Activated T-cell treated with anti-CD3 and anti-CD28 coated beads, Interleukin-2, amount 50 U/mL, for 1 hour (primary cell): ENCODE measurements at places on chromosomes 1 and 21.

DNA sequence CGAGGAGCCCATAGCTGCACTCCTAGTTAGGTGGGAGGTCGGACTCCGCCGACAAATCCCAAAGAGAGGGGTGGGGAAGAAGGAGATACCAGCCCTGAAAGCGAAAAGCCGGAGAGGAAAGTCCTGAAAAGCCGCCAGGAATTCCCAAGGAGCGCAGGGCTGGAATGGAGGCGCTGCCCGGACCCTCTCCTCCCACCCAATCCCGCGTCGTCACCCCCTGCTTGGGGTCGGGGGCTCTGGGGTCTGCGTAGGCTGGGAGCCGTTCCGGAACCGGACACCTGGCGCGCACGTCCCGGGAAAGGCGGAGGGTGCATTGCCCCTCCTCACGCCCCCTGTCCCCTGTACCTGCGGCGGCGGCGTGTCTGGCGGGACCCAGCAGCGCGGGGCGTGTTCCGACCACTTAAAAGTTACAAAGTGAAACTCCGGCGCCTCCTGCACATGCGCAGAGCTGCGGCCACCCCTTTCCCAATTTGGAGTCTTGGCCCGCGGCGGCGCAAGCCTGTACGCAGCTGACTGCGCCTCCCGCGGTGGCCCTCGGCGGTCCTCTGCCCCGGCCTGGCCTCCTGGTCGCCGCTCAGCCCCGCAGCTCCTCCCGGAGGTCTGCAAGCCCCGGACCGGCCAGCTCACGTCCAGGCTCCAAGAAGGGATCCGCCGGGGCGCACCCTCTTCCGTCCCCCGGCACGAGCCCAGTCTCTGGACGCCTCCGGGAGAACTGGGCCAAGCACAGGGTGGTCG lies at the start of gene TMEM63A:
Gene TMEM63A, minus strand, starts transcription at position 422 of the 735 bp plus-strand sequence. CDS start 4,800 bp downstream, outside the sequence.
- DNase-seq, result peak; percentile 92

GRCh38 chr1:48738356-48738755 lies 38.3 kb downstream of the BEND5 start:
- DNase-seq, result no peak

GRCh38 chr1:35556484-35557117 lies 602 bp downstream of the KIAA0319L start:
- DNase-seq, result peak; percentile 48

- DNase-seq, result peak; percentile 29
These were observed 47.1 kb downstream of the KANK4 start for GRCh38 chr1:62271948-62272728.

- no peak for DNase-seq
These were observed 426.8 kb downstream of the ADGRL2 start for GRCh38 chr1:82227306-82228095.

DNA sequence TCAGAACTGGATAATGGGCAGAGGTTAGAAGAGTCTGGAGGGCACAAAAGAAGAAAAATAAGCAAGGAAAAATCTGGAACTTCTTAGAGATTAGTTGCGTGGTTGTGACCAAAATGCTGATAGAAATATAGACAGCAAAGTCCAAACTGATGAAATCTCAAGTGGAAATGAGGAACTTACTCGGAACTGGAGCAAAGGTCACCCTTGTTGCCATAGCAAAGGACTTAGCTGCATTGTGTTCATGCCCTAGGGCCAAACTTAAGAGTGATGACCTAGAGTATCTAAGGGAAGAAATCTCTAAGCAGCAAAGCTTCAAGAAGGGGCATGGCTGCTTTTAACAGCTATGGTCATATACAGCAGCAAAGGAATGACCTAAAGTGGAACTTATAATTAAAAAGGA lies 180.0 kb downstream of the TTLL7 start:
- DNase-seq, result no peak

- DNase-seq, result no peak
These were observed 104.5 kb downstream of the URB2 start for GRCh38 chr1:229730573-229730972.

DNA sequence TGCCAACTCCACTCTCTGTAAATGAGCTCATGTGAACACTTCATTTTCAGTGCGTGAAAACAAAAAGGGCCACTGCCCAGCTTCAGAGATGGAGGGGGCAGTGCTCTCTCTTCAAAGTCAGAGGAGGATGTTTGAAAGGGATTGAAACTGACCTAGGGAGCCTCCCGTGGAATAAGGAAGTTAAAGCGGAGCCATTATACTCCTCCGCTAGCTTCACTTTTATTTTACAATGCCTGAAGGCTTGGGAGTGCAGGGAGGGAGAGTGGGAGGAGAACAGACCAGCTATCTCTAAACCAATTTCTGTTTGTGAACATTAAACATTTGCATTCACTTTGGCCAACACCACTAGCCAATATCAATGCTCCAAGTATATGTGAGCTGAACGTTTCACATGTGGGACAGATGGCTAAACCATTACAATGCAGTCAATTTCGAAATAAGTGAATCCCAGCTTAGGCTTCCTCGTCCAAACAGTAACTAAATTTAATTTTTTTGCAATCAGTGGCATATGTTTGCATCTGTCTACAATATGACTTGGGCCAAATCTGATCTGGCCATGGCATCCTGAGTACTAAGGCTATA lies 126.9 kb downstream of the ESRRG start:
- DNase-seq, result no peak

DNA sequence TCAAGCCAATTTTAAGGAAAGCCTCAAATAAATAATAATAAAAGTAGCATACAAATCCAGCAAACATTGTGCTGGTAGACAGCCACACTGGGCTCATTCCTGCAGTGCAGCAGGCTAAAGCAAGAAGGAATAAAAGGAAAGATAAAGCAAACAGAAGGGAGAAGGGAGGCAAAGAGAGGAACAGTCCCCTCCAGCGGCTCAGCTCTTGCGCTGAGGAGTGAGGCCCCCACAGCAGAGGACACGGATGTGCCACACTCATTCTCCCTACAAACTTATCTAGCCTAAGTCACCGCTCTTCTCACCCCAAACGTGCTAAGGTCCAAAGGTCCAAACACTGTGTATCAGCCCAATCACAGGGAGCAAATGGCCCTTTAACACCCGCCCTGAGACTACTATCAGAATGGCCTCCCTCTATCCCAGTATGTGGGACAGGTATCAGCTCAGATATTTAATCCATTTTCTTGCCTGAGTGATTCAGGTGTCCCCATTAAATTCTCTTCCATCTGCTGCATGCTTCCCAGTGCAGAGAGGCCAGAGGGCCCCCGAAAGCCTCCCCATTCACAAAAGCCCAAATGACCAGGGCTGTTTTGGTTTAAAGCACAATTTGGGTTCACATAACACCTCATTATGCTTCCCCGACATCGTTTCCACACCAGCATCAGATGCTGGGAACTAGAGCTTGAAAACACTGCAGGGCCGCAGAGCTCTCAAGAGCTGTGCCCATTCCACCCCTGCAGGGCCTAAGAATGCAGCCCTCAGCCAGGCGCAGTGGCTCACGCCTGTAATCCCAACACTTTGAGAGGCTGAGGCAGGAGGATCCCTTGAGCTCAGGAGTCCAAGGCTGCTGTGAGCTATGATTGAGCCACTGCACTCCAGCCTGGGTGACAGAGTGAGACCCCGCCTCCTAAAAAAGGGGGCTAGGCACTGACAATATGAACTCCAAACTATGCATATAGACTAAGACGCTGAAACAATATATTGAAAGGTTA lies 17.8 kb downstream of the CAPZB start:
- no peak for DNase-seq

DNA sequence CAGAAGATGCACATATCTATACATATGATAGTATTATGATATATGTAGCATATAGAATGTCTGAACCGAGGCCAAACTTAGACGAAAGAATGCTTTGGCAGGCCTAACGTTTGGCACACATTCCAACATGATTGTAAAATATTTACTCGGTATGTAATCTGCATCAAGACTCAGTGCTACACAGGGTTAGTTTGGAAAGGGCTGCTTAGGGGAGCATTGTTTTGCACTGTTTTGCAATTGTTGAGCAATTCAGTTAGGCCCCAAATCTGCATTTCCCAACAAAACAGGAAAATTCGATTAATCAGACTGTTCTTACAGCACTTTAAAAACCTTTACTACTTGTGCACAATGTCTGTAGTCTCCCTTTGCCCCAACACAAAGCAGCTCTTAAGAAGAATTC lies 216.0 kb upstream of the NEGR1 start:
- no peak for DNase-seq

DNA sequence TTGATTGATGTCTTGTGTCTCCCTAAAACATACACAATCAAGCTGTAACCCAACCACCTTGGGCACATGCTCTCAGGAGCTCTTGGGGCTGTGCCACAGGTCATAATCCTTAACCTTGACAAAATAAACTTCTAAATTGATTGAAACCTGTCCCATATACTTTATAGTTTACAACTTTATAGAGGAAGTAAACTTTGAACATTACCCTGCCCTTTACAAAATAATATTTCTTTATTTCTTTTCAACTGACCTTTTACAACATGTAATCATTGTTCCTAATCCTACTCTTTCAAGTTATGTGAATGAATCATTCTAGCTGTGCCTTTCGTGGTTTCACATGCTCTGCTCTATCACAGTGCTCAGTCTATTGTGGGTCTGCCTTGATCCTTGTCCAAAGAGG lies 118.3 kb upstream of the ATP1A1 start:
- DNase-seq, result no peak

- no peak for DNase-seq
These were observed 14.6 kb downstream of the TMEM201 start for GRCh38 chr1:9603307-9603706.

DNA sequence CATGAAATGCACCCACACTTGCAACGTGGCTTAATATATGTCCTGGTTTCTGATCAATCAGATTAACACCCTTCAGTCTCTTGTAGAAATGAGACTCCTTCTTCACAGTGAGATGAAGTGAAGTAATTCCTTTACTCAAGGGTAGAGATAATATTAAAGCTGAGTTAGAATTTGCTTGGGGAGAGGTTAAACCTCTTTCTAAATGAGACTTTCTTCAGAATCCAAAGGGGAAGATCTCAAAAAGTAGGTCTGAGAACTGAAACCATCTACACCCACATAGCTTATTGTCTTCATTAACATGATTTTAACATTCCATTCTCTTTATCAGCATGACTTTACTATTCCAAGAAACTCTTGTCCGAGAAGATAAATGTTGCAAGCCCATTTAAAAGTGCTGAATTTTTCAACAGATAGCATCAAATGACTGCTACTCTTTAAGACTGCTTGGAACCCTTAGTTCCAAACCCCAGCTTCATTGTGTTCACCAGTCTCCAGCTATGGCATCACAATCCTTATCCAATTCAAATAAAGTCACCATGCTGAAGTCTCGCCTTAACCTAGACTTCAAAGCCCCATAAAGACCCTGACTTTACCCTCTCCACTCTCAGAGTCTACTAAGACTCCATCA lies 19.2 kb upstream of the TRAF3IP3 start:
- no peak for DNase-seq

DNA sequence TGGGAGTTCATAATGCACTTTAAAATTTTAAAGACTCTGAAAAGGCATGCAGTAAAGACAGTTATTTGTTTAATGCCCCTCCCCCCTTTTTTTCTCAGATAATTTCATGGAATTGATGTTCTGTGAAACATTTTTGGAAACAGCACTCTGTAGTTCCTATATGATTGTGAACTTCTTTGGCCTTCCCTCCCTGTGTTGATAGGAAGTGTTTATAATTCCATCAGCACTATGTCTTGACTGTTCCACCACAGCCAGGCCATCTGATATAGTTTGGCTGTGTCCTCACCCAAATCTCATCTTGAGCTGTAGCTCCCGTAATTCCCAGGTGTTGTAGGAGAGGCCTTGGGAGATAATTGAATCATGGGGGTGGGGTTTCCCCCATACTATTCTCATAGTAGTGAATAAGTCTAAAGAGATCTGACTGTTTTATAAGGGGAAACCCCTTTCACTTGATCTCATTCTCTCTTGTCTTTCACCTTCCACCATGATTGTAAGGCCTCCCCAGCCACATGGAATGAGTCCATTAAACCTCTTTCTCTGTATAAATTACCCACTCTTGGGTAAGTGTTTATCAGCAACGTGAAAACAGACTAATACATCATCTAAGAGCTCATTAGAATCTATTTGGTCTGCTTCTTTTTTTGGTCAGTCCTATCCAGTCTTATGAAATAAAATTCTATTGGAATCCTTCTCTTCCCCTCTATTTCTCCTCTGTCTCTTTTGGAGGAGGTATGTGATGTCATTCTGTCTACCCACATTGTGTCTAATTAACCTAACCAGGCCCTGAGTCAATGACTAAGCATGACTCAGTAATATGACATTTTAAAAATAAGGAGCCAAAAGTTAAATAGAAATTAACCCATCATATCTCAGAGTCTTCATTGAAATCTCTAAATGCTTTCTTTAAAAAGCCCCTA lies 8.9 kb downstream of the CCDC185 start:
- no peak for DNase-seq

- no peak for DNase-seq
These were observed 19.2 kb downstream of the CAPZB start for GRCh38 chr1:19466112-19466561.

GRCh38 chr1:15042866-15043265 lies 110.7 kb upstream of the TMEM51 start:
- DNase-seq, result no peak

GRCh38 chr1:169989246-169989645 lies 85.2 kb downstream of the KIFAP3 start:
- no peak for DNase-seq

DNA sequence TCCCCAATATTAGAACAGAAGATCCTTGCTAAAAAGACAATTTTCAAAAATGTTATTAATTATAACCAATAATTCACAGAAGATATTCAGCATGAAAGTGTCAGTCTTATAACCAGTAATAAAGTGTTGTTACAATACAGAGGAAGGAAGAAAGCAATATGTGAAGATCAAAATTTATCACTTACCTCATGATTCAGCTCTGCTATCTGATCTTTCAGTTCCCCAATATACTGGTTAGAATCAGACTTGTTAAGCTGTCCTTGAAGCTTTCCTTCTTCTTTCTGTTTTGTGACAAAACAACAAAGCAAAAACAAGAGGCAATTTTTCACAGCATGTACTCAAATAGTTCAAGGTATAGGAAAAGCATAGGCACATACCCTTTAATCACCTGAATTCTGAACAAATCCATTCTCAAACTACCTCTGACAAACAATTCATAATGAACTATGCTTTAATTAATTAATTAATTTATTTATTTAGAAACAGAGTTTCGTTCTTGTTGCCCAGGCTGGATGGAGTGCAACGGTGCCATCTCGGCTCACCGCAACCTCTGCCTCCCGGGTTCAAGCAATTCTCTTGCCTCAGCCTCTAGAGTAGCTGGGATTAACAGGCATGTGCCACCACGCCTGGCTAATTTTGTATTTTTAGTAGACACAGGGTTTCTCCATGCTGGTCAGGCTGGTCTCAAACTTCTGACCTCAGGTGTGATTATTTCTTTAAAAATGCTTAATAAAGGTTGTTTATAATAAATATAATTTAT lies 76.9 kb upstream of the GFI1 start:
- DNase-seq, result no peak

DNA sequence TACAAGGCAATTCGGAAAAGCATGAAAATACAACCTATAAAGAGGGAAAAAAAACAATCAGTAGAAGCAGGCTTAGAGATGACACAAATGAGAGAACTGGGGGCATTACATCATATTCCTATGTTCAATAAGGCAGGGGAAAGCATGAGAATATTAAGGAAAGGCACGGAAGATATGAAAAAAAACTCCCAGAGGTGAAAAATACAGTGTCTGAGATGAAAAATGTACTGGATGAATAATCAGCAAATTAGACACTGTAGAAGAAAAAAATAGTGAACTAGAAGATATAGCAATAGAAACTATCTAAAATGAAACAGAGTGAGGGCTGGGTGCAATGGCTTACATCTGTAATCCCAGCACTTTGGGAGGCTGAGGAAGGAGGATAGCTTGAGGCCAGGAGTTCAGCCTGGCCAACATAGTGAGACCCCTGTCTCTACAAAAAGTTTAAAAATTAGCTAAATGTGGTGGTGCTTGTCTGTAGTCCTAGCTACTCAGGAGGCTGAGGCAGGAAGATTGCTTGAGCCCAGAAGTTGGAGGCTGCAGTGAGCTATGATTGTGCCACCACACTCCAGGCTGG lies 101.8 kb downstream of the ST3GAL3 start:
- DNase-seq, result no peak
